Putamen (tissue), 1 donor: ENCODE measurements at places on chromosomes 3 and 15.

DNA sequence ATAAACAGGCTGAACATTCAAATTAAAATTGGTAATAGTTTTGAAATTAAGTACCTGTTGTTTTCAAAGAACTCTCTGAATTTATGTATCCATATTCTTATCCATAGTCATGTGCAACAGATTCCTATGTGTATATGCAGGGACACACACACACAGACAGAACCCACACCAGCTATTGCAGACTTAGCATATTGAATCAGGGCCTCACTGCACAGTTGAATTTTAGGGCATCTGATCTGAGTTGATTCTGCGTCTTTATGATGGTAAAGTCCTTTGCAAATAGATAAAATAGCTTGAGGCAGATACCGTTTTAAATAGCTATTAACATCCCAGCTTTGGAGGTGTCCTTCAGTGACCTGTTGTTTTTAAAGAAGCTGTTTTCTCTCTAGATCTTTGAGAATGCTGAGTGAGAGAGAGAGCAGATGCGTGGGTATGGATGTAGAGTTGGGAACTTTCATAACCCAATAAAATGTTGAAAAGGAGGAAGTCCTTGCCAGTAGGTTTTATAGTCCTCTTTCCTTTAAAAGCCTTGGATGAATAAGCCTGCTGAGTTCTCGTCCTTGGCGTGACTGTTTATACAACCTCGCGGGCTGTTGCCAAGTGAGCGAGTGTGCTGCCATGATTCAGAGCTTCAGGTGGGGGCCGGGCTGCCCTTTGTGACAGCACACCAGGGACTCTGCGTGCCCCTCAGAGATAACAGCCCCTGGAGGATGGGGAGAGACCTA is 18.3 kb downstream of the MYZAP start:
- DNase-seq: no peak

- no peak for DNase-seq
Observed at GRCh38 chr3:124213641-124214040, 221.7 kb upstream of the ROPN1 start.

DNA sequence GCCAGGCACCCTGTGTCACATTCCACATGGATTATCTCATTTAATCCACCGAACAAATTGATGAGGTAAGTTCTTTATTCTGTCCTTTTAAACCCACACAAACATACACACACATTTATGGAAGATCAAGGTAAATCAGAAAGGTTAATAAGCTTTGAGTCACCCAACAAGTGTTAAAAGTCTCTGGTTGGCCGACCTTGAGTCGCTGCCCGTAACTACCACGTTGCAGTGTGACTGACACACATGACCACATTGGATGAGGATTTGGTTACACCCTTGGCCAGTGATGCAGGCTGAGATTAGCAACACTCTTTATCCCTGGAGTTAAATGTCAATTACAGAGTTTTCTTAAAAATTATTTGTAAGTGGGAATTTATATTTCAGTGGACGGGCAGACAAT is 19.2 kb downstream of the FOXP1 start:
- DNase-seq: no peak

GRCh38 chr3:129460572-129460971 is 20.5 kb downstream of the IFT122 start:
- no peak for DNase-seq

DNA sequence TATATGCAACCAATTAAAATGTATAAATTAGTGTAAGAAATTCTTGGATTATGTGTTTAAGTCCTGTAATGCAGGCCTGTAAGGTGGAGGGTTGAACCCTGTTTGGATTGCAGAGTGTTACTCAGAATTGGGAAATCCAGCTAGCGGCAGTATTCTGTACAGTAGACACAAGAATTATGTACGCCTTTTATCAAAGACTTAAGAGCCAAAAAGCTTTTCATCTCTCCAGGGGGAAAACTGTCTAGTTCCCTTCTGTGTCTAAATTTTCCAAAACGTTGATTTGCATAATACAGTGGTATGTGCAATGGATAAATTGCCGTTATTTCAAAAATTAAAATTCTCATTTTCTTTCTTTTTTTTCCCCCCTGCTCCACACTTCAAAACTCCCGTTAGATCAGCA is 65.4 kb upstream of the ACAD9 start:
- DNase-seq: no peak

GRCh38 chr3:126266291-126266840 is 86.0 kb upstream of the ALDH1L1 start:
- peak; percentile 11 for DNase-seq
